ENCODE measurements at places on chromosomes 11 and 22.

DNA sequence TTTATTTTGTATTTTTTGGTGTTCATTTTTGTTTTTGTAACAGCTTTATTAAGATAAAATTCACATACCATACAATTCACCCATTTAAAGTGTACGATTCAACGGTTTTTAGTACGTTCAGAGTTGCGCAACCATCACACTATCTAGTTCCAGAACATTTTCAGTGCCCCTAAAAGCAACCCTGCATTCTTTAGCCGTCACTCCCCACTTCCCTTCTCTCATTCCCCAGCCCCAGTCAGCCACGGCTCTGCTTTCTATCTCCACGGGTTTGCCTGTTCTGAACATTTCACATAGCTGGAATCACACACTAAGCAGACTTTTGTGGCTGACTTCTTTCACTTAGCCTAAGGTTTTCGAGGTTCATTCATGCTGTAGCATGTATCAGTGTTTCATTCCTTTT lies 9.6 kb upstream of the KCNQ1OT1 start:
- no peak for DNase-seq

- DNase-seq: peak; percentile 57
Measured at GRCh38 chr11:17354601-17354991, 3.0 kb downstream of the NCR3LG1 start.

- no peak for DNase-seq
Measured at GRCh38 chr22:47126344-47126811, 363.9 kb downstream of the TBC1D22A start.

- DNase-seq: no peak
Measured at GRCh38 chr11:121881806-121882205, 234.2 kb downstream of the BLID start.

GRCh38 chr11:113255096-113255495 lies 59.3 kb upstream of the TTC12 start:
- DNase-seq: no peak

GRCh38 chr22:29003975-29004646 lies 57.5 kb downstream of the C22orf31 start:
- no peak for DNase-seq

- DNase-seq: no peak
Measured at GRCh38 chr11:70244698-70245097, 25.8 kb upstream of the PPFIA1 start.

- DNase-seq: no peak
Measured at GRCh38 chr11:122696662-122697061, 41.1 kb downstream of the UBASH3B start.

GRCh38 chr11:44133335-44133946 lies 38.0 kb downstream of the EXT2 start:
- peak; percentile 15 for DNase-seq

GRCh38 chr11:45485070-45485707 lies 180.2 kb downstream of the CHST1 start:
- no peak for DNase-seq

DNA sequence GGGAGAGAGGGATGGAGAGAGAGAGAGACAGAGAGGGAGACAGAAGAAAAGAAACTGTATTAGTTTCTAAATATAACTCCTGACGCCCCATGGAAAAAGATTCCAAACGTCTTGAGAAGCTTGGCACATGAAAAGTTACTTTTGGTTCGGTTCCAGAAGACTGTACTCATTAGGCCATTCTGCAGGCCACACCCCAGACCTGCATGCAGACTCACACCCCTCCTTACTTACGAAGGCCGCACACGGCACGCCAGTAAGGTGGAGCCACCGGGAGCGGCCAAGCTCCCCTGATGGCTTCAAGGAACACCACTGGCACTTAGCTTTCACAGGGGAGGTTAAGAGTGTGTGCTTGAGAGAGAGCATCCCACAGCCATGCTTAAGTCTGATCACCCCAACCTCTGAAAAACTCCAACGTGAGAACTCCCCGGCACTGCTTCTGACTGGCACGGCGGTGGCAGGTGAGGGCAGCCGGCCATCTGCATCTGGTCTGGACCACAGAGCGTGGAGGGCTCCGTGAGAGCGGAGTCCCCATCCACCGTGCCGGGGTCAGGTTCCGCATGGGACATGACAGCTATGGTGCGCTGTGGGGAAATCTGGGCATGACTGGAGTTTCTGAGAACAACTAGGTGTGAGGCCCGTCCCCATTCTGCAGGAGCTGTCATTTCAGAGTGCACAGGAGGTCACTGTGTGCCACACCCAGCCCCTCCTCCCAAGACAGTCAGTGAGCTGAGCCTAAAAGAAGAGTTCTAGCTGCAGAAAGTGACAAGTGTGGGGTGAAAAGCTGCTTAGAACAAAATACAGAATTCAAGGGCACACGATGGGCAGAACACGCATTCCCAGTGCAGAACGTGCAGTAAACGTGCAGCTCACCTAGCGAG lies 62.4 kb downstream of the MYH9 start:
- no peak for DNase-seq

- peak; percentile 33 for DNase-seq
Measured at GRCh38 chr11:20873054-20873453, 203.7 kb downstream of the NELL1 start.

GRCh38 chr11:69662021-69662698 lies 13.0 kb downstream of the LTO1 start:
- DNase-seq: peak; percentile 91

DNA sequence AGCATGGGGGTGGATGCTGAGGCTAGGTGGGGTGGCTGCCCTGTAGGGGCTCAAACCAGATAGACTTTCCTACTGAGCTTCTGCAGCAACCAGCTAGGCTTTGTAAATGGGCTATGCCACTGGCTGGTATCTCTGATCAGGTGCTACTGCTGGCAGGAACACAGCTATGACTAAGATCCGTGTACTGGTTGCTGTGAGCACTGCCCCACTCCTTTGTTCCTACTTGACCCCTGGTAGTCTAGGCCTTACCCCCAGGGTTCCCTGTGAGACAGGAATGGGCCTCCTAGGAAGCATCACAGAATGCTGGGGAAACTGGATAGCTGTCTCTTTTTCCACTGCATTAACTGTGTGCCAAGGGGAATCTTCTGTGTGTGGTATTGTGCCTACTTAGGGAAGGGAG lies 58.4 kb upstream of the GAB2 start:
- DNase-seq: no peak

- no peak for DNase-seq
Measured at GRCh38 chr22:26748845-26749244, 91.5 kb downstream of the MIAT start.

DNA sequence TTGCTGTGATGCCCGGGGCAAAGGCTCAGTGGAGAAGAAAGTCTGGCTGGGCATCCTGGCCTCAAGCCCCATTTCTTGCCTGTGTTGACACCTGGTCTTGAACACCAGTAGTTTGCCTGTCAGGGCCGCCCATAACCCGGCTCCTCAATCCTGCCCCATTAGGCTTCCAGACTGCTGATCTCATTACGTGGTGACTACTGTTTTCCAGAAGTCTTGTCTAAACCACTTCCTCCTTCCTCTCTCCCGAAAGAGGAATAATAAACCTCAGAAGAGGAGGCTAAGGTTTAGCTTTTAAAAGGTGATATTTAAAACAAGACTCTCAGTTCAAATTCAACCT lies 97.7 kb downstream of the CD44 start:
- no peak for DNase-seq

GRCh38 chr11:33417121-33417520 lies 159.9 kb downstream of the HIPK3 start:
- no peak for DNase-seq

- no peak for DNase-seq
Measured at GRCh38 chr11:57240007-57240406, 3.0 kb upstream of the APLNR start.

DNA sequence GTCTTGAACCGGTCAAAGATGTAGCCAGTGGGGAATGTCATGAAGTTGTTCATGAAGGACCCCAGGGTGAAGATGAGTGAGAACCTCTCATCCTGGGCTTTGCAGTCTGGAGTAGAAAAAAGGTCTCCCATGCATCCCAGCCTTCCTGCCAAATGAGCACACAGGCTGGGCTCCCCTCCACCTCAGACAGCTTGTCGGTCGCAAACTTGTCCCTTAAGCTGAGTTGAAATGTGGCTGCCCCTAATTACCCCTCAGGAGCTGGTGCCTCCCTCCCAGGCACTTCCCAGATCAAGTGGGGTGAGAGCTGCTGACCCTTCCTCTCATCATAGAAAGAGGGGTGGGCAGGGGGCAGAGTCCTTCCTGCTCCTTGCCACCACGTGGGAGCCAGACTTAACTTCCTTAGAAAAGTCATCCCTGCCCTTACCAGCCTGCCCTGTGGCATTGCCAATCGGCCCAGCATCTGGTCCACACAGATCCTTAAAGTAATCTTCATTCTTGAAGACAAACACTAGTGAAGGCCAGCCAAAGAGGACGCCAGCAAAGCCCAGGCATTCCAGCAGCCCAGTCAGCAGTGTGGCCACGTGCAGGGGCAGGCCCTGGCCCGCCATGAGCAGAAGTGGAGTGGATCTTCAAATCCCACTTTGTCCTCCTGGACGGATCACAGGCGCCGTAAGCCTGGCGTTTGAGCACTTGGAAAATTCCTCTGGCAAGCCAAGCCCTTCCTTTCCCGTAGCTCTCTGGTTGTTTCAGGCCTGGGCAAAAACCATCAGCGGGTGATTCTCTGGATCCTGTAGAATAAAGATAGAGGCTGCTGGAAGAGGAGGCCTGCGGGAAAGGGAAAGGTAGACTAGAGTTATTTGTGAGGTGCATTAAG lies 1.1 kb downstream of the SLC43A3 start:
- no peak for DNase-seq

DNA sequence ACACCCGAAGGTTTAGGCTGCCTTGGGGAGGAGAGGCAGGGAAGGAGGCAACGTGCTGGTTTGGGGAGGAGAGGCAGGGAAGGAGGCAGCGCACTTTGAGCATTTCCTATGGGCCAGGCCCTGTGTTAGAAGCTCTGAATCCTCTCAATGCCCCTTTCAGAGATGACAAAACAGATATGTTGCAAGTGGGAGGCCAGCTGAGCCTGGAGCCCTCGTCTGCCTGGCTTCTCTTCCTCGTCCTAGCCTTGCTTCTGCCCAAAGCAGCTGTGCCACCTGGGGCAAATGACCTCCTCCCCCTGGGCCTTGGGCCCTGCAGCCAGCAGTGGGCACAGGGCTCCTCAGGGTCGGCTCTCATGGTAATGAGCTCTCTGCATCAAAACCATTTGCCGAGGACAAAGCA lies 15.3 kb upstream of the LRRC32 start:
- DNase-seq: no peak

DNA sequence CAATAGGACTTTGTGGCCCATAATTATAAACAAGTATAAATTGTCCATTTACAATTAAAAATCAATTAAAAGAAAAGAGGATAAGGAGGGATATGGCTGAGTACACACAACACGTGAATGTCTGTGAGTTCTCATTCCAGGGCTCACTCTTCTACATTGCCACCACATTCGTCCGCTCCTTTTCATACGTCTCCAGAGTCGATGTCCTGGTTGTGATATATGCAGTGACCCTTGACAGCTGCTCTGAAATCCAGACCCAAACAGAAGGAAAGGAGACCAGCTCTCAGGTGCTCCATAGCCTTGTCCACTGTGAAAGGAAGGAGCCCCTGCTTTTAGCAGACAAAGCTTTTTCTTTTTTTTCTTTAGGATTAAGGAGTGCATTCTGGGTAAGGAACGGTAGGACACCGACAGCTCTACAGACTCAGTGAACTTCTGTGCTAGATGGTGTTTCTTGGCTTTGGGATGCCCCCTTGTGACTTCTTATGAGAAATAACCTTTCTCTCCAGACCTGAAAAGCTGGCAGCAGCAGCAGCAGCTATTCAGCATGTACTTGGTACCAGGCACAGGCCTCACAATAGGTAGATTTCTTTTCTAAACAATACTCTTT lies 19.7 kb upstream of the DNAJB13 start:
- DNase-seq: peak; percentile 42

- no peak for DNase-seq
Measured at GRCh38 chr11:88428959-88429358, 91.4 kb upstream of the CTSC start.

DNA sequence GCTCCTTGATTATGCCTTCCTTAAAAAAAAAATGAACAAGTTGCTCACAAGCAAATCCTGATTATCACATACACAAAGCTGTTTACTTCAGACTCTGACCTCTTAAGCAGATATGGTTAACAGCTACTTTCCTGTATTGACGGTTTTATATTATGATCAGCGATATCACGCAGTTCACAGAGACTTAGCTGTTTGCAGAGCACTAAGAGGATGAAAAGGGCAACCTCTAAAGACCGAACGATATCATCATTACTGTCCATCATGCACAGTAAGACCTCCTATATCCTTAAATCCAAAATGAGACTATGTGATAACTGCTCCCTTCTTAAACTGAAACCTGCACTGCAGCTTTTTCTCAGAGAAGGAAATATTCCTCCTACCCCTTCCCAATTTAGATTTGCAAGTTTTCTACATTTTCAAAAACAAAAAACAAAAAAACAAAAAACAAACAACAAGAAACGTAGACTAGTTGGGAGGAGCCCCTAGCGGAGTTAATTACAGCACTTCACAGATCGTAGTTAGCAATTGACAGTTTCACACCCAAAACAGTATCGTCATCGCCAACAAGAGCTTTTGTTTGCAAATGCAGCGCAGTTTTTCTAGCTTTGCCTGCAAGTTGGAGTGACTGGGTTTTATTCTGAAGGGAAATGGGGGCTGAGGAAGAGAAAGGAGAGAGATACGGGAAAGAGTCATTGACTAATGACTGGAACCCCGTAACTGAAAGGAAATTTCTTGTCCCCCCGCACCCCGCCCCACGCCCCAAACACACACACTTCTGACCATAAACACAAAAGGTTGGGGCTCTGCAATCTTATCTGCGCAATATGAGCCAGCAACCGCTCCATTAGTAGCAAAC lies 1.2 kb downstream of the DDX6 start:
- no peak for DNase-seq

Measured in HuH-7 (cell line).